ENCODE measurements at places on chromosomes 16 and 17.
A peak's percentile ranks its signal among the peaks of the same experiment; 100 is the strongest.

DNA sequence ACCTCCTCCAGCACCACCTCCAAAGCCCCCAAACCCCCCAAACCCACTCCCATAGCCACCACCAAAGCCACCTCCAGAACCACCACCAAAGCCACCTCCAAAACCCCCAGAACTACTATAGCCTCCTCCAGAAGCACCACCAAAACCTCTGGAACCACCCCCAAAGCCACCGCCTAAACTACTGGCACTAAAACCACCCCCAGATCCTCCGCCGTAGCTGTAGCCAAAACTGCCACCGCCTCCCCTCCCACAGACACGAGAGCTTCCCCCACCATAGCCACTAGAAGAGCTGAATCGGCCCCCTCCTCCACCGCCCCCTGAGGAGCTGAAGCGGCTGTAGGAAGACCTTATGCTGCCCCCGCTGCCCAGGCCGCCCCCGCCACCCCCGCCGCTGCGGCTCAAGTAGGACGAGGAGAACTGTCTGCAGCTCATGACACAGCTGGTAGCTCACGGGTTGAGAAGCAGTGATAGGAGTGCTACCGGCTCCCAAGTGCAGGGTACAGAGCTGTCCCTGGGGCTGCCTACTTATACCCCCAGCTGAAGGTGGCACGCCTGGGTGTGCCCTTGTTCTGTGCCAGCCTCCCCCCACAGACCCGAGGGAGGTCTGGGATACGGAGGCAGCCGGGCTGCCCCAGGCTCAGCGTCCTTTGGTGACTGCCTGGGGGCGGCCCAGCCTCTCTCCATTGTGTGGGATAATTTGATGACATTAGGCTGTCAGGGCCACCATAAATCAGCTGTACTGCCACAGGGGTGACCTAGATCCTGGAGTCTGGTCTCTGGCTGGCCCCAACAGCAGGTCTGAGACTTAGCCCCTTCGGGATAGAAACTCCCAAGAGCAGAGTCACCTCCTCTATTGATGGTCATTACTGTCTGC is at the start of gene KRT9:
TSS of gene KRT9 (minus strand) at position 499 of the 874 bp plus-strand sequence. CDS start at position 432, 67 bp downstream.
- DNase-seq: no peak

DNA sequence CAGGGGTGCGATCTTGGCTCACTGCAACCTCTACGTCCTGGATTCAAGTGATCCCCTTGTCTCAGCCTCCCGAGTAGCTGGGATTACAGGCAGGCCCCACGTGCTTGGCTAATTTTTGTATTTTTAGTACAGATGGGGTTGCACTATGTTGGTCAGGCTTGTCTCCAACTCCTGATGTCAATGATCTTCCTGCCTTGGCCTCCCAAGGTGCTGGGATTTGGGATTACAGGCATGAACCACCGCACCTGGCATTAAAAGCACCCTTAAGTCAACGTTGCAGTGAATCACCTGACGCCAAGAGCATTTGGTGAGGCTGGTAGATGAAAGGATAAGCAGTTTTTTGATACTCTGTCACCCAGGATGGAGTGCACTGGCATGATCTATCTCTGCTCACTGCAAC is 59.0 kb downstream of the NDE1 start:
- no peak for DNase-seq

DNA sequence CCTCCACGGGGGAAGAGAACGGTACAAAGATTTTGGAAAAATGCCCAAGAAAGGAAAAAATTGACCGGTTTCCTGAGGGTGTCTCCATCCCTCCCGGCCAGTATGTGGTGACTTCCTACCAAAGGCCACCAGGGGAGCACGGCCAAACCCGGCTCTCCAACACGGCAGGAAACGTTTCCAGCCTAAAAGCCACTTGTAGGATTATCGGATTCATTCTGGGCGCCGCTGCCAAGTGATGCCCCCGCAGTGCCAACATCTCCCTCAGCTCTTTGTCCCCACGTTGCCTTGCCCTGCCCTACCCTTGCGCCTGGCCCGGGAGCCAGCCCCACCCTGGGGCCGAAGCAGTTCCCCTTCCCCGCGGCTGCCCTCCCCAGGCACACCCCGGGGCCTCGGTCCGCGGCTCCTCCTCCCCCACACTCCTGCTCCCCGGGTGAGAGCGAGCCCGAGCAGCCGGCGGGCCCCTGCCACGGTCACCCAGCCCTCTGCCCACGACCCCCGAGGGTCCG is 688 bp downstream of the CRK start:
- peak; percentile 32 for DNase-seq

- DNase-seq: no peak
Measured at GRCh38 chr17:67636834-67637520, 80.8 kb upstream of the NOL11 start.

DNA sequence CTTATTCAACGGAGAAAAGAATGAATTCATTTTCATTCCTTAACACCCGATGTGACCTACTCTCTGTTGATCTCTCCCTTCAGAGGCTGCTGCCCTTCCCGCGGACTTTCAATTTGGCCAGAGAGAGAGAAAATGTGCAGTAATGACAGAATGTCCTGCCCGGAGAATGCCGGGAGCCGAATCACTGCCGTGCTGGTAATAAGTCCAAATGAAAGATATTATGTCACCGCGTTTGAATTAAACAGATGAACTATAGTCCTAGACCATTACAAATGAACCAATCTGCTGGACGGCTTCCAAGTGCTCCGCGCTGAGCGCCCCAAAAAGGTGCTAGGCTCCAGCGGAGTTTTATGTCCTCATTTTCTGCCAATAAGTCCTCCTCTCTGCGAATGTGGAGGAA is 14.7 kb upstream of the C16orf82 start:
- DNase-seq: no peak

DNA sequence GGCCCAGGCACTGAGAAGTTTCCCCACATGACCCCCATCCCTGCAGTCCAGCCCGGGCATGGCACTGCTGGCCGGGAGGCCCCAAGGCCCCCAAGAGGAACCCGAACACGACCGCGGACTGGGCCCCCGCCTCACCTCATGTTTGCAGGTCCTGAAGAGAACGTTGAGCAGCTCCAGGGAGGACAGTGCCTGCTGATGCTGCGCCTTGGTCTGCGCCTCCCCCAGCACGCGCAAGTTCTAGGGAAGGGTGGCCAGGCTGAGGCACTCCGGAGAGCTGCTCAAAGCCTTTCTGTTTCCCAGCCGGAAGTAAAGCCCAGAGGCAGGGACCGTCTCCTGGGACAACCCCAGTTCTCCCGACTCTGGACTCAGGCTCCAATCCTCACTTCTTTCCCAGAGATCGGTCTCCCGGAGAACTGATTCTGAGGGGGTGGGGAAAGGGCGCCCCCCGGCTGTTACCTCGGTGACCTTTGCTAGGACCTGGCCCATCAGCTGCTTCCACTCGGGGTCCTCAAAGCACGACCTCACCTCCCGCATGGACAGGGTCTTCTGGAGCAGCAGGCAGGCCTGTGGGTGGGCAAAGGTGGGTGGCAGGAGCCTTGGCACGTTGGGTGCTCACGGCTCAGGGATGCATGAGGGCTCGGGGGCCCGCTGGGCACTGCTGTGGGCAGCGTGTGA is 13.7 kb downstream of the MYBBP1A start:
- no peak for DNase-seq

DNA sequence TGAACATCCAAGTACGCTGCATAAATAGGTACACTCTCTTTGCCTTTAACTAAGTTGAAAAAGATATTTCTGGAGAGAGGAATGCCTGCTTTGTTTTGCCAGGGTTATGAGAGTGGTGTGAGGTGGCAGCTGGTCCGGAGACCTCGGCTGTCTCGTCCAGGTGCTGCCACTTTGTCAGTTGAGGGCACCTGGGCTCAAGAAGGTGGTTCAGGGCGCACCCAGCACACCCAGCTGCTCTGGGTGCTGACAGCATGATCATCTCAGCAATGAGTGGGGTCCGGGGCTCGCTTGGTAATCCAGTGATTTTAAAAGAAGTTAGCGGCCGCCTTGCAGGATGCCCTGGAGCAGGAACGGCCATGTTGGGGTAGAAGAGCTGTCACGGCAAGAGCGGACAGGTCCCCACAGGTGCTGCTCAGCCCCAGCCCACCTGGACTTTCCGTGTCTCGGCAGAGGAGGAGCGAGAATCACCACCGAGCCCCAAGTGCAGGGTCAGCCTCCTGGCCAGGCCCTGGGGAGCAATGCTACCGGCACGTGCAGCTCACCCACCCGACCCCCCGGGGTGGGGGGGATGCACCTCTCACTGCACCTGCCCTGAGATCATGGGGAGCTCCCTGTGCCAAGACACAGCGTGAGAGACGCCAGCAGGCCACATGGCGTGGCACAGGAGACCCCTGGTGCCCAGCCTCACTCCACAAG is 67.4 kb upstream of the CHMP6 start:
- DNase-seq: no peak

DNA sequence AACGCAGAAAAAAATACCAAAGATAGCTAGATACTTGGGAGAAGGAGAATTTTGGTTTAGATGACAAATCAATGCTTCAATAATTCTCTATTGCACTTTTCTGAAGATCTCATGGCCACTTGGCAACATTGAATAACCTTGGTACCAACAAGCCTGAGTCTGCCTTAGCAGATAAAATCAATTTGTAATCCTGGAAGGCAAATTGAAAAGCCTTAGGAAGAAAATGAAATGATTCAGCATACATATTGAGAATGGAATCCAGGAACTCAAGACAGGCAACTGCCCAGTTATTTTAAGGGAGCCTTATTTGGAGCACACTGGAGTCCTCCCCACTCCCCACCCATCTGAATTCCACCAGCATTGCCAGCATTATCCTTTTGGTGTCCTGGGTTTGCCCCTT is 109.3 kb upstream of the SOX9 start:
- DNase-seq: no peak

GRCh38 chr17:4766723-4767122 is 5.0 kb upstream of the TM4SF5 start:
- no peak for DNase-seq

GRCh38 chr17:81513372-81513752 is 763 bp upstream of the ACTG1 start:
- peak; percentile 78 for DNase-seq

DNA sequence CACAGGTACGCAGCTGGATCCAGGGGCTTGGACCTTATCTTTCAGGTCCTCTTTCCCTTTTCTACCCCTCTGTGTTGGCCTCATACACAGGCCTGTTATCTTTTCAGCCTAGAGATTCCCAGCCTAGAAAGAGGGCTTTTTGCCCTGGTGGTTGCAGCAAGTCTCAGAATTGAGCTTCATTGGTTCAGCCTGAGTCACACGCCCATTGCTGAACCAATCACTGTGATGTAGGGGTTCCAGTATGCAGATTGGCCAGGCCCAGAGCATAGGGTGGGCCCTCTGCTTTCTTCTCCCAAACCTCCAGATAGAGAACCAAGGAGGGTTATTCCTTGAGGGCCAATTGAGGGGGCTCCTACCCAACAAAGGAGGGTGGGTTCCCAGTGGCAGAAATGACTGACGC is 32.8 kb downstream of the GPT2 start:
- DNase-seq: no peak

- DNase-seq: no peak
Measured at GRCh38 chr16:66751053-66751302, 431 bp downstream of the DYNC1LI2 start.

DNA sequence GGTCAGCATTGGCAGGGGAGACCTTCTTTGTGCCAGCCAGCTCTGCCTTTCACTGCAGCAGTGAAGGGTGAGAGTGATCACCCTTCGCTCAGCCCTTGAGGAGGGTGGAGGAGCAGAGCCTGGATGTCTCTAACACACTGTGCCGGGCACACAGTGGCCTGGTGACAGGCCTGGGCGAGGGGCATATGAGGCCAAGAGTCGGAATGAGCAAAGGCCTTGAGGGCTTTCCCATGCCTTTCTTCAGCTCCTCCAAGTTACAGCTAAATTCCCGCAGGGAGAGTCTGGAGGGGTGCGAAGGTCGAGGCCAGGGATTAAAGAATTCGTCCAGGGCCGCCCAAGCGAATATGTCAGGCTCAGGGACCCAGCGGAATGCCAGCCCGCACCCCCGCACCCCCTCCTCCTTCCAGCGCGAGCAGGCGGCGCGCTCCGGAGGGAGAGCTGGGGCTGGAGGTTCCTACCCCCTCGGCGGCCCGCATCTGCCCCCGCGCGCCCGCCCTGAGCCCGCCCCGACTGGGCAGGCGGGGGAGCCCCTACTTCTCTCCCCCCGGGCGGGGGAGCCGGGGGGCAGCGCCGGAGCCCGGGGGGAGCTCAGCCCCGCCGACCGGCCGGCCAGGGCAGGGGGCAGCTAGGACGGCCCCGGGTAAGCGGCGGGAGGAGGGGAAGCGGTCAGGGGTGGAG is at the start of gene RASL10B:
TSS of gene RASL10B (plus strand) at position 401 of the 678 bp plus-strand sequence. CDS start 3,546 bp downstream, outside the sequence.
- peak; percentile 52 for DNase-seq

GRCh38 chr16:87681981-87682570 is 79.8 kb downstream of the JPH3 start:
- DNase-seq: peak; percentile 35

GRCh38 chr16:84482951-84483881 is 21.2 kb downstream of the MEAK7 start:
- DNase-seq: no peak

DNA sequence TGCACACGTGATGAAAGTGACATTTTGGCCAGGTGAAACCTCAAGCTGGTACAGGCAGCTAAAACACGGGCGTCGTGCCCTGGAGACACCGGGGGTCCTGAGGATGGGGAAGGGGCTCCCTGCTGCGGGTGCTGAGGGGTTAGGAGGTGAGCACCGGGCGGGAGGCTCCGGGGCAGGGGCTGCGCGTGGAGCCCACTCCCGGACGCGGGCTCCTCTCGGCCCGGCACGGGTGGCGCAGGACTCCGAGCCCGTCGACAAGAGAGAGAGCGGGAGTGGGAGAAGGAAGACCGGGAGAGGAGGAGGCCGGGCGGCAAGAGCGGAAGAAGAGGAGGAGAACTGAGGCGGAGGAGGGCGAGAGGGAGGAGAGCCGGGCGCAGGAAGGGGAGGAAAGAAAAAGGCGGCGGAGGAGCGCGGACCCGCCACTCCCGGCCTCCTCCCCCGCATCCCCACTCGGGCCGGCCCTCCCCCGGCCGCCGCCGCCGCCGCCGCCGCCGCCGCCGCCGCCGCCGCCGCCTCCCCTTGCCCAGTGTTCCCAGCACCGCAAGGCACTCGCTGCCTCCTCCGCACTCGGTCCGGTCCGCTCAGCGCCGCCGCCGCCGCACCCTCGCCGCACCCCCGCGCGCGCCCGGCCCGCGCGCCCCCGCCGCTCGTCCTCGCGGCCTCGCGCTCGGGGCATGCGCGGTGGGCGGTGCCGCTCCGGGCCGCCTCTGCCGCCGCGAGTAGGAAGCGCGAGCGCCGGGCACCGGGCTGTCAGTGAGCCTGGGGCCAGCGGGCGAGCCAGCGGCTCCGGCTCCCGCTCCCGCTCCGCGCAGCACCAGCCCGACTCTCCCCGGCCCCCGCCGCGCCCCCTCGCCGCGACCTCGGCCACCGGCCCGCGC is at the start of gene PRKCA:
TSS of gene PRKCA (plus strand) at position 750 of the 878 bp plus-strand sequence.
- DNase-seq: peak; percentile 68

GRCh38 chr17:17309356-17309755 is 6.2 kb downstream of the NT5M start:
- DNase-seq: no peak

GRCh38 chr17:13597723-13598347 is 3.9 kb downstream of the HS3ST3A1 start:
- DNase-seq: no peak

GRCh38 chr16:20411055-20411454 is 1.7 kb downstream of the ACSM5 start:
- DNase-seq: no peak

GRCh38 chr16:3954411-3954921 is 74.0 kb upstream of the CREBBP start:
- DNase-seq: no peak

Data from stimulated activated CD4-positive, alpha-beta T cell treated with anti-CD3 and anti-CD28 coated beads, Interleukin-1b, Interleukin-23, amount 100 ng/mL, for 48 hours (primary cell).